Right kidney (tissue), 9 donors: ENCODE measurements at places on chromosomes 11 and 22.

DNA sequence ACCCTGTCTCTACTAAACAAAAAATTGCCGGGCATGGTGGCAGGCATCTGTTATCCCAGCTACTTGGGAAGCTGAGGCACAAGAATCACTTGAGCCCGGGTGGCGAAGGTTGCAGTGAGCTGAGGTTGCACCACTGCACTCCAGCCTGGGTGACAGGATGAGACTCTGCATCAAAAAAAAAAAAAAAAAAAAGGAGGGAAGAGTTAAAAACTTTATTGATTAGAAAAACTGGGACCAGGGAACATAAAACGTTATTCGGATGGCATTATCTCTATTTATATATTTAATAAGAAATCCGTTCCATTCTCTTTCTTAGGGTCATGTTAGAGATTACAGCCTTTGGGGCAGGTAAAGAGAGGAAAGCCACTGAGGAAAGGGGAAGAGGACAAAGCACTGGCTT, 197.5 kb downstream of the BCR start:
- DNase-seq, result no peak

DNA sequence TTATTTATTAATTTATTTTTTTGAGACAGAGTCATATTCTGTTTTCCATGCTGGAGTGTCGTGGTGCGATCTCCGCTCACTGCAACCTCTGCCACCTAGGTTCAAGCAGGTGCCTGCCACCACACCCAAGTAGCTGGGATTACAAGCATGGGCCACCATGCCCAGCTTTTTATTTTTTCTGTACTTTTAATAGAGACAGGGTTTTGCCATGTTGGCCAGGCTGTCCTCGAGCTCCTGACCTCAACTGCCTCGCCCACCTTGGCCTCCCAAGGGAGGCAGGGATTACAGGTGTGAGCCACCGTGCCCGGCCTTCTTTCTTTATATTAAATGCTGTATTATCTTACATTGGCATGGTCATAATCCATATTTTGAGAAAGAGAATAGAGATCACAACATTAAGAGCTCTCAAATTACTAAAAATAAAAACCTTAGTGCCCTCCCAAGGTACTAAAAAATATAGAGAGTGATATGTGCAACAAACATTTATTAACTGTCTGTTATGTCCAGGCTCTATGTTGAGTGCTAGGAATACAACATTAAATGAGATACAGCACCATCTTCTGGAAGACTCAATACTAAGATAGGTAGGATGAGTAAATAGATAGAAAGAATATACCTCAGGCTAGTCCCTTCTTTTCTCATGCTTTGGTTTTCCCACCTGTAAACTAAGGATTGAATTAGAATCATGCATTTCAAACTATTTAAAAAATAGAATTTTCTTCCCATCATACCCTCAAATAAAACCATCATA, 84.1 kb downstream of the BBOX1 start:
- no peak for DNase-seq

- no peak for DNase-seq
Measured at GRCh38 chr11:44446366-44446762, 119.1 kb upstream of the CD82 start.

- no peak for DNase-seq
Measured at GRCh38 chr11:65854161-65854592, 3.8 kb downstream of the CFL1 start.

DNA sequence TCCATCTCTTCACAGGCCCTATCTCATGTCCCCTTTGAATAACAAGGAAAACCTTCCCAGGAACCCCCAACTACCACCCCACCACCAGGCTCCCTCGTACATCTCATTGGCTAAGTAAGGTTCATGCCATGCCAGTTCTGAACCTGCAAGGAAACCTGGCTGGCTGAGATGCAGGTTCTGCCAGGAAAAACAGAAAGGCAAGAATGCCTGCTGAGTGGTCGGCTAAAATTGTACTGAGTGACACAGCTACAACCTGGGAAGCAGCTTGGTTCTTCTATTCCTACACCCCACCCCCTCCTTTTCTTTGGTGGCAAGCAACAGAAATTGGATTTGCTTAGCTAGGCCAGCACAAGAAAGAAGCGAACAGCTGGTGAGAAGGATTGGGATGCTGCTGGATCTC, 36.1 kb upstream of the TSPAN18 start:
- DNase-seq, result no peak

DNA sequence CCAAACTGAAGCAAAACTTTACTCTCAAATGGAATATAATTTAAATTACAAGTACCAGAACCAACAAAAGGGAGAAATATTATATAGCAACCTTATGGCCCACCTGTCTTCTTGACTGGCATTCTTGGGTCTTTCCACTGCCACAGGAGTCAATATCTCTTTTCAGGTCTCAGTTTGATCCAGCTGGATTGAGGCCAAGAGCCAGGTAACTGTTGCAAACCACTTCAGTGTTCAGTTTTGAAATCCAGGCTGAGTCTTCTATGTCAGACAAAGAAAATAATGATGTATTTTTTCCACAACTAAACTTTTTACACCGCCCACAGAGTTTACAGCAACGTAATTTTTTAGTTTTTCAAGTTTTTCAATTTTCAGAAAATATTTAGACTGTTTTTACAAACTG, 648 bp downstream of the DLG2 start:
- DNase-seq, result no peak

GRCh38 chr11:23280088-23280487, 419.8 kb upstream of the CCDC179 start:
- DNase-seq, result no peak

DNA sequence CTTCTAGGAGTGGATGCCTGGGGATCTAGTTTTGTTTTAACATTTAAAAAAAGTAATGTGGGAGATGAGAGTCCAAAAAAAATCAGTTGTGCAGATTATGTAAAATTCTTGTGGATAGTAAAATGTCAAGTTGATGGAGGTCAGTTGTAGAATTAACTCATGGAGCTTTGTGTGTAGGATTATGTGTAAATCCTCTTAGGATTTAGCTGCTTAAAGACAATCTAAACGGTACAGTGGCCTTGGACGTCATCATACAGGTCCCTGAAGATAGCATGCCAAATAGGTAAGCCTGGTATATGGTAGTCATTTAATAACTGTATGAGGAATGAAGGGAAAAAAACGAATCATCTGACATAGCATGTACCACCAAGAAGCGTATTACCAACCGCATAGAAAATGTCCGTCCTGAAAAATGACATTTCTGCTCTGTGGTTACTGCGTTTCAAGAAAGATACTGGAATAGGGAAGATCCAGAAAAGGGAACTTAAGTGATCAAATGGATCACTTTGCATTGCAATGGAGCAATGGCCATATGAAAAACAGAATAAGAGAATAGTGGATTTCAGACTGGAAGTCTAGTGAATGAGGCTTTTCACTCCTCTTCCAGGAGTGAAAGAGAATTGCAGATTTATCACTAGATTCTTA, 61.3 kb downstream of the BCL2L13 start:
- DNase-seq, result no peak

DNA sequence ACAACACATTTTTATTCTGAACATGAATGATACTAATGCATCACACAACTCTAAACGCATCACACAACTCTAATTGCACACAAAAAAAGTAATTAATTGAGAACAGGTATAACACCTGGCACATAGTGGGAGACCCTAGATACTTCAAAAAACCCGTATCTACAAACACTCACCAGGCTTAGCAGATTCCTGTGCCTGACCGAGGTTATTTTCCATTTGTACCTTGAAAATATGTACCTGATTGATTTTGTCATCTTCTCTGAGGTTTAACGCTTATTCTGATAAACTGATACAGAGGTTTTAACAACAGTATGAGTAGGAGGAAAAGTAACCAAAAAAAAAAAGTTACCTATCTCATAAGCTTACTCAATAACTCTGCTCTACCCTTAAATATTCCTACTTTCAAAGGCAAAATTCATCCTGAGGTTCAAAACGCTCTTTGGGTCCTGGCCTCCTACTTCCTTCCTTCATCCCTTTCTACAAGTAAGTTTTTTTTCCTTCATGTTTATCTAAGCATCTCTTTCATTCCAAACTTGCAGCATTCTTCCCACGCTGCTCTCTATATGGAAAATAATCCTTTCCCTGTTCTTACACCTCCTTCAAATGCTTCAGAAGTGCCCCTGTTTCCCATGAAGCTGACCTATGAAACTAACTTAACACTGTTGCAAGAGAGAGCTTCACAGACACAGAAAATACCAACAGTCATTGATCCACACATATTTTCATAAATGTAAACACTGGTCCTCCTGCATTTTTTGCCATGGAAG, 73.3 kb downstream of the ETS1 start:
- no peak for DNase-seq

GRCh38 chr11:66607126-66607834, 9.2 kb upstream of the RBM14 start:
- no peak for DNase-seq

DNA sequence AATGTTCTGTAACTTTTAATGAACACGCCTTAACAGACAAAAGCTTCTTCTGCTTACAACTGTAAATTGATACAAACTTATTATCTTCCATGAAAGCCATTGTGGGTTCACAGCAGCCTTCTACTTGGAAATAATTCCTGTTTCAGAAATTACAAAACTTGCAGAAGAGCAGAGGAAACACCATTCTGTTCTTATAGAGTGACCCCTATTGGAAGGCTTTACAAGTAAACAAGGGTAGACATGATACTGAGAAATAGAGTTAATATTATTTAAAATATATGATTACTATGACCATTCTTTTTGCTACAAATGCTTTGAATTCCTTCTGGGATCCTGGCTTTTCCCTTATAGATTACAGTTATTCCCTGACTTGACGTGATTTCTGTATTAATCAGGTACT, 32.4 kb upstream of the KCNA4 start:
- no peak for DNase-seq

- DNase-seq, result no peak
Measured at GRCh38 chr11:45252134-45252856, 33.8 kb downstream of the SYT13 start.

DNA sequence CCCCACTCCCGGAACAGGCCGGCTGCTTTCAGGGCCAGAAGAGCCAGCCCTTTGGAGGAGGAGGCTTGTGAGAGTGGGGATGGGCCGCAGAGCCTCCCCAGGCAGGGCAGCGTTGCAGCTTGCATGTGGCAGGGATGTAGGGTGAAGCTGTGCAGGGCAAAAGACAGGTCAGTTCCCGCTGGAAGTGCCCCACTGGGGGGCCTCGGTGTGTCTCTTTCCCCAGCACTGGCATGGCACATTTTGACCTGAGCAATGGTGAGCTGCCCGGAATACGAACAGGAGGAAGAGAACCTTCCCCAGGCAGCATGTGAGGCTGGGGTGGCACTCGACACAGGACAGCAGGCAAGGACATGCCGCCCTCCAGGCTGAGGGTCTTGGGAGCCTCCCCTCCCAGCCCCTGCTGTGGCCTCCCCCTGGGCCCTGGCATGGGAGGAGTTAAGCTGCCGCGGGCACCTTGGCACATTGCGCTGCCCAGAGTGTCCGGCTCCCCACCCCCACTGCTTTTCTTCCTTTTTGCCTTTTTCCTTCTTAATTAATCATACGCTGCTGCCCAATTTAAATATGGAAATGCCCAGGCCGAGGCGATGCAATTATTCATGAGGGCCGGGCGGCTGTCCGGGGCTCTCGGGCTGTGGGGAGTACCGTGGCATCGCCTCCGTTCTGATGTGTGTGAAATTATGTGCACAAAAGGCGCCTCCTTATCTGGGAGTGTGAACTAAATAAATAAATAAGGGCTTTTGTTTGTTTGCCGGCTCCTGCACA, 76.0 kb upstream of the WNT7B start:
- DNase-seq, result peak; percentile 73

DNA sequence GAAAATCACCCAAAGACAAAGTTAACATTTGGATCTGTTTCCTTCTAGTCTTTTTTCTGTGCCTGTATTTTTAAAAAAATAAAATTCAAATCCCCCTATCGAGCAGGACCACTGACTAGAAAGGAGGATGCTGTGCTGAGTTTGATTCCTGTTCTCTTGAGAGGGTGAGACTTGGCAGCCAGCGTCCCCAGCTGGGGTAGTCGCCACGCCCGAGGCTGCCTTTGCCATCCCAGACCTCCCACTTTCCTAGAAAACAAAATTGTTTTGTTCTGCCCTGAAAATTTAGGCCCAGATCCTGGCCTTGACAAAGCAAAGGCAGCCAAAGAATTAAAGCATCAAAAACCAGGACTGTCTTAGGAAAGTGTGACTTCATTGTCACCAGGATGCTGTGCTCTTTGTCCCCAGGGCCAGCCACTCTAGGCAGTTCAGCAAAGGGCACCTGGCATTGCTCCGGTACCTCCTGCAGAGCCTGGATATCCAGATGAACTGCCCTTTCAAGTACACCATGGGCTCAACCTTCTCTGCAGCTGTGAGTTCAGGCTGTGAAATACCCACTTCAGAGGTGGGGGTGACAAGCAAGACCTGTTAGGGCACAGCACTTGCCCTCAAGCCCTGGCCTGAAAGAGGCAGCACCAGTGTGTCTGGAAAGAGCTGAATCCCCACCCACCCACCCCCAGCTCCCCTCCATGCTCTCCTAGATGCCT, 44.6 kb downstream of the KCNQ1OT1 start:
- DNase-seq, result no peak

GRCh38 chr11:111871693-111872161, 346 bp upstream of the ALG9 start:
- no peak for DNase-seq

DNA sequence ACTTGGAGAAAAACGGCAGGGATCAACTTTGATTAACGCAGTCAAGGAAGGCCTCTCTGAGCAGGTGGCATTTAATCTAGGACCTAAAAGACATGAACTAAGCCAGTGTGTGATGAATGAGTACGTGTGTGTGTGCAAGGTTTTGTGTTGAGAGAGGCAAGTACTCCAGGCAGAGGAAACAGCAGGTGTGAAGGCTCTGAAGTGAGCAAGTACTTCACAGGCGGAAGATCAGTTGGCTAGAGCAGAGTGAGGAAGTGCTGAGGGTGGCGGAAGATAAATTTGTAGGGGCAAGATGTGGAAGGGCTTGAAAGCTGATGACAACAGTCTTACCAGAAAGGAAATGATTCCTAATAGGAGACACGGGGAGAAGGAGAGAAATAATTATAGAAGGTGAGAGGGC, 6.8 kb downstream of the APIP start:
- DNase-seq, result no peak

- peak; percentile 31 for DNase-seq
Measured at GRCh38 chr11:57210781-57211180, 26.3 kb downstream of the APLNR start.

DNA sequence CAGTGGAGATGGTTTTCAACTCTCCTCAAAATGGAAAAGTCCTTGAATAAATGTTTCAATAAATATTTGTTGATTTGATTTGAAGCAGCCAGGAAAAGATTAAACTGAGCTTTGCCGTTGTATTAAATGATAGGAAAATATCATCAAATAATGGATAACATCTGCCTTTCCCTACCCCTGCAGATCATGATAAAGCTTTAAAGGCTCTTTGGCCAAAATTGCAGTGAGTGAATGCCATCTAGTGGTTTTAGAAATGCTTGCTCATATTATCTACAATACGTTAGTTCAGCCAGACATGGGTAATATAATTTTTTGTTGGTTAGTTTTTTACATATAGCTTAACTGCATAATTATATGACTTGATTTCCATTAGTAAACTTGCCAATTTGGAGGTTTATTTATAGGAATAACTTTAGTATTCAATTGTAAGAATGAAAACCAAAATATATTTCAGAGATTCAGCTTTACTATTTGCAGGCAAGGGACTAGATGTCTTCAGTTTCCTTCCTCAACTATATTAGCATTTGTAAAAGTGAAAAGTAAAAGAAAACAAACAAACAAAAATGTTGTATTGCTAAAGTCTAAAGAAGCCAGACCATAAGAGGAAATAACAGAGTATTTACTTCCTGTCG, 159.2 kb downstream of the MSANTD4 start:
- peak; percentile 28 for DNase-seq
